ENCODE measurements at places on chromosomes 3 and 15.
A peak's percentile ranks its signal among the peaks of the same experiment; 100 is the strongest.

GRCh38 chr3:154783521-154783931 is 296.6 kb upstream of the MME start:
- no peak for DNase-seq

DNA sequence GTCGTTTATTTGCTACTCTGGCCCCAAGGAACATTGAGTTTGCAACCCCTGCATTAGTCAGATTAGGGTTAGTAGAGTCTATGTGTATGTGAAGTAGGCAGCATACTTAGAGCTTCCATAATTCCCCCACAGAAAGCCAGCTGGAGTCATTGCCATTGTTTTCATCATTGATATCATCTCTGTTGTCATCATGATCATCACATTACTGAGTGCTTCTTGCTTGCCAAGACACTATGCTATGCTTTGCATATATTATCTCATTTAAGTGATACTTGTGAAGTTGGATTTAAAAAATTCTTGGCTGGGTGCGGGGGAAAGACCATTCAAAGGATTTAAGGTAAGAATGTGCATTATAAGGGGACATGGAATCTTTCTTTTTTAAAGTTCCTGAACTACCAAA is 209.0 kb downstream of the CACNA2D3 start:
- no peak for DNase-seq

DNA sequence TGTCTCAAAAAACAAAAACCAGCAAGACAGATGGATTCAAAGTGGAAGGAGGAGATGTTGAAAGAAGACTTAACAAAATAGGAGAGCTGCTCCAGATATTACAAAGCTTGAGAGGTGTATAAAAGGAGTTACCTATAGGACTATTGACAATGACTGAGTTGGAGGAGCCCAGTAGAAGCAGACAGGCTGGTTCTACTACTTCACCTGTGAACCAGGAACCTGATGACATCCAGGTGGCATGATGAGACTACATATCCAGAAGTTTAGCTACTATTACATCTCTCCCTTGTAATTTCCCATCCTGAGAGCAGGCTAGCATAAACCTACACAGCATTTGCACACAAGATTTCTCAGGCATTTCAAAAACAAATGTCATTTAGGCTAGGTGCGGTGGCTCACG is 49.3 kb downstream of the CPEB1 start:
- no peak for DNase-seq

DNA sequence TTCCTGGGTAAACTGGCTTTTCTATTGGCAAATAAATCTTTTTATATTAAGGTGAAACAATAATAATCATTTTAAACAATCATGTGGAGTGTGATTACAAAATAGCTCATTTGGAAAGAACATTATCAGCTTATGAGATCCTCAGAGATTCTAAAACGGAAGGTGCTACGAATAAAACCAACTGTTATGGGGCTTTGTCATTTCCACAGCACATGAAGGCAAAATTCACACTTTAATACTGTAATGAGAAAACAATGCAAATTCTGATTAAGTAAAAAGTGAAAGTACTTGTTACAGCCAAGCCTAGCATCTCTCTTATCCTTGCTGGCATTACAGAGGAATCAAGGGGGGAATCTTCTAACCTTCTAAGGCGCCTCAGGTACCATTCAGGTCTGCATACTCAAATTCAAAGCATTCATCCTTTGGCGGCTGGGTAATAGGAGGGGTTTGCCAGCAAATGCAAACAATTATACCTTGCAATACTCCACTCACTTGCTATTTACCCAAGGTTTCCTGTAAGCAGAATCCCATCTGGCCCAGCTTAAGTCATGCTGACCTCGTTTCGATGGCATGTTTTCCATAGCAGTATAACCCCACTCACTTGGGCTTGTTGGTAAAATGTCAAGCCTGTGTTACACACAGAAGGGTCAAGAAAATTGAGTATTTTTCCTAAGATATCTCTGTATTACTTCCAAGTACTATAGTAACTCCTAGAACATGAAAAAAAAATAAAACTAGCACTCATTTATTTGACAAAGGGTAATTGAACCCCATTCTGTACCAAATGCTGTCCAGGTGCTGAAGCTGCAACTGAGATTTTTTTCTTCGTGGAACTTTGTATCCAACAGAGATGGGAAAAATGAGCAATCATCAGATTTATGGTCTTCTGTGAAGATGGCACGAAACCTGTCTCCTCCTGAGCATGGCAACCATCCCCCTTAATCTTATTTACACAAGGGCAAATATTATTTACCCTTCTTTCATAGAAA is 183.7 kb upstream of the LMCD1 start:
- no peak for DNase-seq

GRCh38 chr3:195087328-195087727 is 183.6 kb downstream of the XXYLT1 start:
- no peak for DNase-seq

DNA sequence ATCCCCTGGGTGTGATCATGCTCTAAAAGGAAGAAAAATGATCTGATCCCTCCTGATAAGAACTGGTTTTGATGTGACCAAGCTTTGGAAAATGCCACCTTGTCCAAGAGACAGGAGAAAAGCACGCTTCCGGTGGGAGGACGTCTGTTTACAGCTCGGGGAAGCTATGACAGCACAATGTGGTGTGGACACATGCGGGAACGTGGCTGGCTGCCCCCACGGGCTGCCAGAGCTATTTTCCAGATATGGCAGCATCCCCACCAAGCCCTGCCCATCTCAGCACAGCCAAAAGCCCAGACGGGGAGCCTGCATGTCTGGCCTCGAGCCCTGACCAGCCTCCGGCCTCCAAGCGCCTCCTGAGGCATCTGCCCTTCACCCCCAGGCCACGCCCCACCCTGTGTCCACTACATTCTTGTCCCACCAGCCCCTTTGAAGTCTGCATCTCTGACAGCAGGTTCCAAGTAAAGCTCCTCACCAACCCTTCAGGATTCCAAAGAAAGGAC is 63.2 kb upstream of the HRH1 start:
- no peak for DNase-seq

DNA sequence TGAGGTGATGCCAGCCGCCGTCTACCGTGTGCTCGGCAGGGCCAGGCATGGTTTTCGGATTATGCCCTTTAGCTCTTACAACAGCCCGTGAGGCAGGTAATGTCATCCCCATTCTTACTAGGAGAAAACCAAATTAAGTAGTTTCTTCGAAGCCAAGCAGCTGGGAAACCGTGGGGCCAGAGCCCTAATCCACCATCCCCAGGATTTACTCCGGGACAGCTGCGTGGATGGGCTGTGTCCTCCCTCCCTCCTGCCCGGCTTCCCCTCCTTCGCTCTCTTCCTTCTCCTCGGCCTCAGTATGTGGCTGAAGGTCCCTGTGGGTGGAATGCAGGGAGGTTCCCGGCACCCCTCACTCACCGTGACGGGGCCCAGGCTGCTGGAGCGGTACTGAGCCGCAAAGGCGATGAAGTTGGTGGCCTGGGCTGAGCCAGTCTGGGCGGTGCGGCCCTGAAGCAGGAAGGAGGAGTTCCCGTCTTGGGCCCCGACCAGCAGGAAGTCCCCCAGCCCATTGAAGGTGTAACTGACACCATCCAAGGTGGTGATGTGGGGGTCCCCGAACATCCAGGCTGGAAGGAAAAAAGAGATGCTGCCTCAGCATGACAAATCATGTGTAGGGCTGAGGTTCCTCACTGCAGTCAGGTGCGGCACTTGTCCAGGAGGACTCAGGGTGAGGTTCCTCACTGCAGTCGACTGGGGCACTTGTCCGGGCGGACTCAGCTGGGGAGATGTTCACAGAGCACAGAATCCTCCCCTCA is 42.5 kb downstream of the MUC20 start:
- peak; percentile 2 for DNase-seq

DNA sequence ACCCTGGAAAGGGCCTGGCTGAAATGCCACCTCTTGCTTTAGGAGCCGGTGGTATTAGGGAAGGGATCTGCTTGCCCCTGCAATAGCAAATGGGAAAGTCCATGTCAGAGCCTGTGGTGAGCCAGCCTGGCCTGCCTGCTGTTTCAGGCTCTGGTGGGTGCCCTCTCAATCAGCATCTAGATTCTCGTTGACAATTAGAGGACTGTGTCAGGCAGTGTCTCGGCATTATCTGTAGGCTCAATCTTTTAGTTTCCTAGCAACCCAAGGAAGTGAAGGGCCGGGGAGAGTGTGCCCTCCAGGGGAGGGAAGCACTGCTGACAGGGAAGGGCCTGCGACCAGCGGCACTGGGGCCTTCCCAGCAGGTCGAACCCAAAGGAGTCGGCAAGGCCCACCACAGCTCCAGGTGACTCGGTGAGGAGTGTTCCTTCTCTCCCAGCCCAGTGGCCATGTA is 42.1 kb downstream of the TLE3 start:
- no peak for DNase-seq

DNA sequence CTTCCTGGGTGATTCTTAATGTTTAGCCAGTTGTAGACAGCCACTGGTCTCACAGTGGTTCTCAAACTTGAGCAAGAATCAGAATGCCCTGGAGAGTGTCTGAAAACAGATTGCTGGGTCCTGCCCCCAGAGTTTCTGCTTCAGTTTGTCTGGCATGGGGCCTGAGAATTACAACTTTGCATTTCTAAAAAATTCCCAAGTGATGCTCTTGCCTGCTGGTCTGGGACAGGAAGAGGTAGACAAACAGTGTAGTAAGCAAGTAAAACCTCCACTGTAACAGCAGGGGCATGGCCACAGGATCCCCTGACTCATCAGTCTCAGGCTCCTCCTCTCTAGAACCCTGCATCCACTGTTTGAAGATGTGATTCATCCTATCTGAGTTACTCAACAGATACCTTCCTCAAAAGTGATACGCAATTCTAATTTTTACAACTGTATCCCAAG is 36.5 kb downstream of the DZIP1L start:
- DNase-seq = no peak

GRCh38 chr15:70488002-70488605 is 275.3 kb downstream of the UACA start:
- peak; percentile 81 for DNase-seq

DNA sequence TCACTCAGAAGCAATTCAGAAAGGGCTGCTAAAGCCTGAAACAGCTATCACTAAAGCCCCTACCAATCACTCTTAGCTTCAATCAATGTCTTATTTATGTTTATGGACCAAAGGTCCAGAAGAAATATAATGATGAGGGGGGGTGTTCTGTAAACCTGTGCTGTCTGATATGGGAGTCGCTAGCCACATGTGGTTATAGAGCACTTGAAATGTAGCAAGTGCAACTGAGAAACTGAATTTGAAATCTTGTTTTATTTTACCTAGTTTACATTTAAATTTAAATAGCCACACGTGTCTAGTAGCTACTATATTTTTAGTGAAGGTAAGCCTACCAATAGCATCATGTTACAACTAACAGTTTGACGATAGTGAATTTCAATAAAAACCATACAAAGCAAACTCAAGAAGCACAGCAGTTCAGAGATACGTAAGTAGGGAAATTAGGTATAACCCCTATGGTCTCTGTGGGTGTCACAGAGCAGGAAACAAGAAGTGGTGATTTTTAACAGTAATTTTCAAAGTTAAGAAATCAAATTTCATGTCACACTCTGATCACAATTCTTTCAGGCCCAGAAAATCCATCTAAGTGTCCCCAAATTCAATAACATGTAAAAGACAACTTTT is 3.6 kb downstream of the POU1F1 start:
- DNase-seq = no peak

DNA sequence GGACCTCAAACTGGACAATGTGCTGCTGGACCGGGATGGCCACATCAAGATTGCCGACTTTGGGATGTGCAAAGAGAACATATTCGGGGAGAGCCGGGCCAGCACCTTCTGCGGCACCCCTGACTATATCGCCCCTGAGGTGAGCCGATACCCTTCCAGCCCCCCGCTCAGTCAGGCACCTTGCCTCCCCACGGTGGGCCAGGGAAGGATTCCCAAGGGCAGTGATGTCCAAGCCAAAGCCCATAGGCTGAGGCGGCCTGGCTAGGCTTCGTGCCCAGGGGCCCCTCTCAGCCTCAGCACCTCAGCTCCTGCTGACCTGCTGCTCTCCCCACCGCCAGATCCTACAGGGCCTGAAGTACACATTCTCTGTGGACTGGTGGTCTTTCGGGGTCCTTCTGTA is 27.7 kb downstream of the PRKCD start:
- DNase-seq = no peak

GRCh38 chr3:113421082-113421481 is 20.2 kb downstream of the CFAP44 start:
- DNase-seq = no peak

DNA sequence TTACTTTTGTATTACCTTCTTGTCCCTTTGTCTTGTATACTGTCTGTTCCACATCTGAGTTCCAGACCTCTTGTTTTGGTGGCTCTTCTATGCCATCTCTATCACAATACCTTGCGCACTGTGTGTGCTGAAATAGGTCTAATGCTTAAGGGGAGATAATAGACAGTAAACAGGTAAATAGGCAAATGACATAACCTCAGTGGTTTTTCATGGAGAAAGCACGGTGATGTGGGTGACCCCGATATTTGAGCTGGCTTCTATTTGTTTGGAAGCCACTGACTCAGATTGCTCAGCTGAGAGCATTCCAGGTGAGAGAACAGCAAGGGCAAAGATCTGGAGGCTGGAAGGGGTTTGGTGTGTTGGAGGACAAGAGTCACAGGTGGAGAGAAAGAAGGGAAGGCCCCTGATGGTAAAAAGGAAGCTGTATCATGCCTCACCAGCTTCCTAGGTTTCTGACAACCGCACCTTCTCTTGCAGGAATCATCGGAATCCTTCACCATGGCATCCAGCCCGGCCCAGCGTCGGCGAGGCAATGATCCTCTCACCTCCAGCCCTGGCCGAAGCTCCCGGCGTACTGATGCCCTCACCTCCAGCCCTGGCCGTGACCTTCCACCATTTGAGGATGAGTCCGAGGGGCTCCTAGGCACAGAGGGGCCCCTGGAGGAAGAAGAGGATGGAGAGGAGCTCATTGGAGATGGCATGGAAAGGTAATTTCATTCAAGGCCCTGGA is 795 bp downstream of the MCM2 start:
- DNase-seq = no peak

- DNase-seq = no peak
Observed at GRCh38 chr15:33101036-33101435, 93.5 kb downstream of the FMN1 start.

- DNase-seq = no peak
Observed at GRCh38 chr3:166606988-166607387, 769.8 kb upstream of the BCHE start.

- DNase-seq = peak; percentile 82
Observed at GRCh38 chr15:67091071-67091979, 25.9 kb downstream of the SMAD3 start.

- no peak for DNase-seq
Observed at GRCh38 chr3:127689266-127689860, 16.6 kb downstream of the ABTB1 start.

GRCh38 chr3:27326202-27326601 is 43.0 kb downstream of the NEK10 start:
- DNase-seq = no peak

DNA sequence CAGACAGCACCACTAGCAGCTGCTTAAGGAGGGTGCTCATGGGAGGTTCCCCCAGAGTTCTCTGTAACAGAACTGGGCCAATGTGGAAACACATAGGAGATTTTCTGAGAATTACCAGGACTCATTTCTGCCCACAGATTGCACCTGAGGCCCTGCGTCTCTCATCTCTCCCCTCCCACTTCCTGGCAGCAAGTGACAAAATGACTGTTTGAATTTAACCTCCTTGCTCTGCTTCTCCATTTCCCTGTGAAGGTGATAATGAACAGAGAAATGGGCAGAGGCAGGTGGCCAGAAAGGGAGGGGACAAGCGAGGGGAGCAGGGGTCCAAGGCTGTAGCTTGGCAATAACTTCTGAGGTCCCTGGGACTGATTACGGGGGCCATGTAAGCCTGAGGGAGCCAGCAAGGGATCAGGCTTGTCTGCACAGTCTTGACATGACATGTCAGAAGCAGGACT is 8.0 kb downstream of the EPHB1 start:
- no peak for DNase-seq

GRCh38 chr3:45564172-45564571 is 30.4 kb upstream of the LIMD1 start:
- DNase-seq = peak; percentile 81

- peak; percentile 9 for DNase-seq
Observed at GRCh38 chr3:20930034-20930433, 744.0 kb upstream of the SGO1 start.
